CD14-positive monocyte (primary cell): ENCODE measurements at places on chromosomes 4 and X.
A peak's percentile ranks its signal among the peaks of the same experiment; 100 is the strongest.

DNA sequence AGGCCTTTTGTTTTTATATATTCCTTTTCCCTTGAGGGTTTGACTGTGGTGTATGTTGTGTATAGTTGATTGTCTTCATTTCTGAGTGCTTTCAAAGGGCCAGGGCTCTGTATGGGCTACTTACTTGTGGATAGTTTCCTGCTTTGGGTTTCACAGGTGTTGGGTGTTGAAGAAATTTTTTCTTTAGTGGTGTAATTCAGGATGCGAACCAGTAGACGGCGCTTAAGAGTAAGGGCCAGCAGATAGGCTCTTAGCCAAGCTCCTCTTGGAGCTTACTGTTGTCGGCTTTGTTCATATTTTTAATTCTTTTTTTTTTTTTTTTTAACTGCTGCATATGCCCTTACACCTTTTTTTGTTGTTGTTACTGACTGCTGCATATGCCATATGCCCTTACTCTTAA lies 276.3 kb upstream of the GALNT7 start:
- DNase-seq = no peak

DNA sequence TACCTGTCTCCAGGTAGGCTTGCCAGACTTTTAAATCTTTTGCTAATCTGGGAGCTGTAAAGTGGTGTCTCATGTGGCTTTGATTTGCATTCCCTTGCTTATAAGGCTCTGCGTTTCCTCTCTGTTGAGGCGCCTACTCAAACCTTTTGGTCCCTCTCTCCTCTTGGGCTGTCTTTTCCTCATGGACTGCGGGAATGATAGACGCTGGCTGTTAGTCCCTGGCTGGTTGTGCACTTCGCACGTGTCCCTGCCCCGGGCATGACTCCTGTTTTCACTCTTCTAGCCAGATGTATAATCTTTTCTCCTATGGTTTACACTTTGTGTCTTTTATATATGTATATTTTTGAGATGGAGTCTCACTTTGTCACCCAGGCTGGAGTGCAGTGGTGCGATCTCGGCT lies 39.7 kb downstream of the RGS12 start:
- DNase-seq = no peak

DNA sequence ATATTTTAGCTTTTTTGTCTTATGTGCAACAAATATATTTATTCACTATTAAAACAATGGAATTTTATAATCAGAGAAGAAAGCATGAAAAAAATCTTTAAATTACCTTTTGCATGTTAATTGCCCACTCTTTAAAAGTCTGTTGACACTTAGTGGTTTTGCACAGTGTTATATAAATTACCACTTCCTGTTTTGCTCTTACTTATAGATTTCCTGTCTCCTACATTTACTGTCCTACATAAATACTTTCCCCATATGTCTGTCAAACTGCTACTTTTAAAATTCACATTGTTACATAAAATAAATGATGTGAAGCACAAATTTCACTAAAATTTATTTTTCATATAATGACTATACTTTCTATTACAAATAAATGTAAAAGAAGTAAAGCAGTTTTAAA lies 161.1 kb upstream of the NDST4 start:
- DNase-seq = no peak

DNA sequence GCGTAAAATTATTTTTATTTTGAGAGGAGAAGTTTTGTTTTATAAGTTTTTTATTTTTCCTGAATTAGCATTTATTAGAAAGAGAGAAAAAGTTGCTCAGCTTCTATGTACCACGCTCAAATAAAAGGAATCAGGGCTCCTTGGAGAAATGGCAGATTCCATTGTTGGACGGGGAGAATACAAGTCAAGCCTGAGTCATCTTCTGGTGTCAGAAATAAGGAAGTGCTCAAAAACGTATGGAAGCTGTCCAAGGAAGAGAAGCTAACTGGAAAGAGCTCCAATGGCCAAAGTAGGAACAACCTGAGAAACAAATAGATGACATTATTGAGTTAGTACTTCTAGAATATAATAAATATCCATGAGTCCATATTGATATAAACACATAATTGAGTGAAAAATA lies 89.3 kb upstream of the NEIL3 start:
- no peak for DNase-seq

GRCh38 chr4:89298788-89299152 lies 8.8 kb downstream of the GPRIN3 start:
- DNase-seq = no peak

DNA sequence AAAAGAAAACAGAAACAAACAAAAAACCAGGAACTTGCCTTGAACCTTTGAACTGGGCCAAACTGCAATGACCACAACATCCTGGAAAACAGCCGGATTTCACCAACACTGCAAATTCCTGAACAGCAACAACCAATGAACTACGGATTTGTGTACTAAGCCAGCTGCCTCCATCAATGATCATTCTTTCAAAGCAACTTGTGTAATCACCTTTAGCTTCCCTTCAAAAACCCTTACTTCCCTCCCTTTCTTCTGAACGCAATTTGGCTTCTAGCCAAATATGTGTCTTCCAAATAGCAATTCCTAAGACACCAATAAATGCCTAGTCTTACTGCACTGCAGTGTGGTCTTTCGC lies 98.5 kb upstream of the FAM47C start:
- no peak for DNase-seq

- no peak for DNase-seq
These were observed 53.1 kb downstream of the EFNB1 start for GRCh38 chrX:68881911-68882310.

- DNase-seq = no peak
These were observed 58.2 kb downstream of the CWH43 start for GRCh38 chr4:49044270-49044669.

DNA sequence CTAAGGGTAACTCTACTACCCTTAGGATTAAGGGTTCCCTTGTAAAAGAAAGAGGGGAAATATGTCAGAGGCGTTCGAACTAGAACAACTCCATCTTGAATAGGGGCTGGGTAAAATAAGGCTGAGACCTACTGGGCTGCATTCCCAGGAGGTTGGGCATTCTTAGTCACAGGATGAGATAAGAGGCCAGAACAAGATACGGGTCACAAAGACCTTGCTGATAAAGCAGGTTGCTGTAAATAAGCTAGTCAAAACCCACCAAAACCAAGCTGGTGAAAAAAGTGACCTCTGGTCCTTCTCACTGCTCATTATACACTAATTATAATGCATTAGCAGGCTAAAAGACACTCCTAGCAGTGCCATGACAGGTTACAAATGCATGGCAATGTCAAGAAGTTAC lies 922.0 kb downstream of the DMD start:
- DNase-seq = no peak

DNA sequence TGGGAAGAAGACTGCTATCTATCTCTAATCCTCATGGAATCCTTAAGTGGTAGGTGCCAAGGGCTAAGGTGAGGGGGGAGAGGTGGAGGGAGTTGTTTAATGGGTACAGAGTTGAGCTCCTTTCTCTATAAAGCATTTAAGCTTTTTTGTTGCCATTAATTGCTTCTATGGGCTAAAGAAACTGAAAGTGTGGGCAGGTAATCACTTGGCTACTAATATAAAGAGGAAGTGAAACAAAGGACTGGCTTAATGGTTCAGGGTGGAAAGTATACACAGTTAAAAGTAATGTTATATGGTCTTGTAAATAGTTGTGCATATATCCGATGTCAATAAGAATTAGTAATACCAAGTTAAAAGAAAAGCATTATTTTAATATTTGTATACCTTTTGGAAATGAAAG lies 83.9 kb downstream of the POLA1 start:
- peak; percentile 4 for DNase-seq

DNA sequence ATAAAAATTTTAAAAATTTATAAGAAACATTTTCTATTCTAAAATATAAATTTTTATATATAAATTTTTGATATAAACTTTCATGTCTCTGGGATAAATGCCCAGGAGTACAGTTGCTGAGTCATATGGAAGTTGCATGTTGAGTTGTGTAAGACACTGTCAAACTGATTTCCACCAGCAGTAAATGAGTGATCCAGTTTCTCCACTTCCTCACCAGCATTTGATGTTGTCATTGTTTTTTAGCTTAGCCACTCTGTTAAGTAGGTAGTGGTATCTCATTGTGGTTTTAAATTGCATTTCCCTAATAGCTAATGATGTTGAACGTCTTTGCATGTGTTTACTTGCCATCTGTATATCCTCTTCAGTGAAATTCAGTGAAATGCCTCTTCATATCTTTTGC lies 66.5 kb downstream of the MAMLD1 start:
- DNase-seq = peak; percentile 81
